Right renal pelvis (tissue), 4 donors: ENCODE measurements at places on chromosomes 13 and 19. TPM values are rescaled to one million over a fixed set of nuclear protein-coding genes. Genes with fewer than 3 reads are reported as not detected.

DNA sequence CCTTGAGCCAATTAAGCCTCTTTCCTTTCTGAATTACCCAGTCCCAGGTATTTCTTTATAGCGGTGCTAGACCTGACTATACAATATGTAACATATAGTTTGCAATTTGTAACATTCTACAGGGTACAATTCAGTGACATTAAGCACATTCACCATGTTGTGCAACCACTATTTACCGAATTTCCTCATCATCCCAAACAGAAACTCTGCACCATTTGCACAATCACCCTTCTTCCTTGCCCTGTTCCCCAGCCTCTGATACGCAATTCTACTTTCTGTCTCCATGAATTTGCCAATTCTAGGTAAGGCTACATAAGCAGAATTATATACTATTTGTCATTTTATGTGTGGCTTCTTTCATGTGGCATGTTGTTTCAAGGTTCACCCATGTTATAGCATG is 13.7 kb upstream of the SIGLEC10 start:
- no peak for DNase-seq

- no peak for DNase-seq
Observed at GRCh38 chr19:9862938-9863337, 27.8 kb downstream of the PIN1 start.

DNA sequence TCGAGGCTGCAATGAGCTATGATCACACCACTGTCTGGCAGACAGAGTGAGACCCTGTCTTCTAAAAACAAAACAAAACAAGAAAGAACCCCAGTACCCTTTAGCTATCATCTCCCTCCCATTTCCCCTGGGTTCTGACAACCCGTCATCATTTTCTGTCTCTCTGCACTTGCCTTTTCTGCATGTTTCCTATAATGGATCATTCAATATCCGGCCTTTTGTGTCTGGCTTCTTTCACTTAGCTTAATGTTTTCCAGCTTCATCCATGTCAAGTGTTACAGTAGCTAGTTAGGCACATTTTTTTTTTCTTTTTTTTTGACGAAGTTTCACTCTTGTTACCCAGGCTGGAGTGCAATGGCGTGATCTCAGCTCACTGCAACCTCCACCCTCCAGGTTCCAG is 16.5 kb downstream of the AP2S1 start:
- no peak for DNase-seq

DNA sequence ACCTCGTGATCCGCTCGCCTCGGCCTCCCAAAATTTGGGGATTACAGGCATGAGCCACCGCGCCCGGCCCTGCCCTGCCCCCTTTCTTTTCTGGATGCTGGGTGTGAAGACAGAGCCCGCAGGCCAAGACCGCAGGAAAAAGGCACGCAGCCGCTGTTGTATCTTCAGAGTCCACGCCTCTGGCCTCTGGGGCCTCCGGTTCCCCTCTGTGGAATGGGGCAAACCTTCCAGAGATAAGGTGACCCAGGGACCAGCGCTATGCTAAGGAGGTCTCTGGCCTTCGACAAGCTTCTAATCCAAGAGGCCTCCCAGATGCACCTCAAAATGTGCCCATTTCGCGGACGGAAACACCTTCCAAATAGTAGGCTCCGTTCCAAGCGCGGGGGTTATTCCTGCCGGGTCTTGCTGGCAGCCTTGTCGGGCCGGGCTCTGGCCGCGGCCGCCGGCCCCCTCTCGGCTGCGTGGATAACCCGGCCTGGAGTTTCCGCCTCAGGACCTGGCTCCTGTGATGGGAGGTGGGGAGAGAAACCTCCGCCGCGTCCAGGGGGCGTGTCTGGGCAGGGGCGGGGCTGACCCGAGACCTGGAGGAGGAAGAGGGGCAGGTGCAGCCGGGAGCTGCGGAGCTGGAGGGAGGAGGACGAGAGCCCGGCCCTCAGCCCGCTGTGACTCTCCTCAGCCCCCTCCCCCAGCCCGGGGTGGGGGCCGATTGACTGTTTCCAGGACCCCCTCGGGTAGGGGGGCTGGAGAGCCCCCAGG is 13.1 kb downstream of the TJP3 start:
- peak; percentile 67 for DNase-seq

- no peak for DNase-seq
Observed at GRCh38 chr13:82720986-82721385, 1161.3 kb downstream of the SLITRK1 start.

DNA sequence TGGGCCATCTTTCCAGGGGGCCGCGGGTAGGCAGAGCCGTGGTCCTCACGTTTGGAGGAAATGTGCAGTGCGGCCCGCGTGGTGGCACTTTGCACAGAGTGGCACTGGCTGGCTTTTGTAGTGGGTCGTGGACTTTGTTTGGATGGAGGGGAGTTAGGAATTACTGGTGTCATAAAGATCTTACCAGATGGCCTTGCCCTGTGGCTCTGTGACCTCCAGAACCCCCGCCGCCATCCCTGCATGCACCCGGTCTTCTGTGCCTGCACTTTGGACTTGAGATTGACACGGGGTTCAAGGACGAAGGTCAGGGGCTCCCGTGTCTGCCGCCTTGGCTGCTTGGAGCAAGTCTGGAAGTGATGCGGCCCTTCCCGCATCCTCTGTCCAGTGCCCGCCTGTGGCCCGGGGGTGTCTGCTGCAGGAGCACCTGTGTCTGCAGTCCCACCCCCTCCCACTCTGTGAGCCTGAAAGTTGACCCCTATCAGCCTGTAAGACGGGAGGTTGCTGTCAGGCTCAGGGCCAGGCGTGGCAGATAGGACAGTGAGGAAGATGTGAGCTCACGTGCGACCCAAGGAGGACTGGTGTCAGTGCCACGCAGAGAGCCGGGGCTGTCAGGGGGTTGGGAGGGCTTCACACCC is 2.2 kb downstream of the GNA11 start:
- DNase-seq: no peak

DNA sequence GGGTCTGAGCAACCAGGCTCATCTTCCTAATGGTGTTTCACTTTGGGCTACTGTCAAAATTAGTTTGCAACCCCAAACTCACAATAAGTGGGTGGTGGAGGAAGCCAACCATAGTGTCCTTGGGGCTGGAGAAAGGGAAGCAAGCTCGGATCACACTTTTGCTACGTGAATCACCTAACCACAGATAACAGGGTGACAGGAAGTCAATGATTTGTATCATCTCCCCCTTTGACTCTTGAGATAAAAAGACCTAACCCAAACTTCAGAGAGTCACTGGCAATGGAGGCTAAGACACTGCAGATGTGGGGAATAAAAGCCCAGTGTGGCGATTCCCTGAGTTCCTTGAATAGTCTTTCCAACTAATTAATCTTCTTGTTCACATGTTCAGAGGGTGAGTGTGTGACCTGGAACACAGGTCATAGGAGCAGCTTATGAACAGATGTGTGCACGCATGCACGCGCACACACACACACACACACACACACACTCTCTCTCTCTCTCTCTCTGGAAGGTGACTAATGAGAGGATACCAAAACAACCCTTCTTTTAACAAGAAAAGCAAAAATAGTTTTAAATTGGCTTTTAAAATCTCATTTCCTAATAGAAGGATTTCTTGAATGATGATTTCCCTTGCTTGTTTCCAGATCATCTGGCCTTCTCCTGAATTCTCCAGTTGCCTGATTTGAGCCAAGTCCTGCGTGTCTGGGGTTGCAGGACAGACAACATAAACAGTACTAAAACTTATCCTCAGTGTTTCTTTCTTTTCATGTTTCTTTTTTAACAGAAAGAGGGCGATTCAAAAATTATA is 21.2 kb upstream of the DOCK9 start:
- DNase-seq: no peak

DNA sequence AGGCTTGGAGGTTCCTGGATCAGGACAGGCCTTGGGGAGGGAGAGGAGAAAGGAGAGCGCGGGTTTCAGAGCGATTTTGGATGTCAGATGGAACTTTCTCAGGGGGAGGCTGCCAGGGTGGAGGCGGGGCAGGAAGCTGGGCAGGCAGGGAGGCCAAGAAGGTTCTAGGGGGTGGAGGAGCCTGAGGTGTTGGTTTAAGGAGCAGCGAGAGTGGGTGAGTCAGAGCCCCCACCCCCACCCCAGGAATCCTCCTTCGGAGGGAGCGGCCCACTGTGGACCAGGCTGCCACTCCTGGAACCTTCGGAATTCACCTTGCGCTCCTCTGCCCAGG is 15.9 kb upstream of the NOP53 start:
- no peak for DNase-seq

DNA sequence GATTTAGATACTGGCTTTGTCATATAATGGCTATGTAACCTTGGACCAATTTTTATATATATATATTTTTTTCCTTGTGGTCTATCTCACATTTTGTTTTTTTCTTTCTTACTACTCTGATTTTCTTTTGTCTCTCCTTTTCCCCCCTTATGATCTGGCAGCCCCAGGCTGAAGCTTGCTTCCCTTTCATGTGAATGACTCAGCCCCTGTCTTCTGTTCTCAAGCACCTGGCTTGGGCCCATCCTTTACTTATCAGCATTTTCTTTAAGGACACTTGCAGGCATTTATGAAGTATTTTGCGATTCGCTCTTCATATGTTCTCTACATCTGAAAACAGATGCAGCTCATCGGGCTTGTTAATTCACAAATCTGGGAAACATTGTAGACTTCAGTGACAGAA is 163.6 kb downstream of the SPRY2 start:
- DNase-seq: no peak

GRCh38 chr19:48506138-48506733 is 5.4 kb downstream of the LMTK3 start:
- no peak for DNase-seq

- DNase-seq: no peak
Observed at GRCh38 chr13:98144801-98145350, 2.0 kb downstream of the FARP1 start.

GRCh38 chr19:47353307-47353712 is 4.2 kb downstream of the DHX34 start:
- DNase-seq: no peak

DNA sequence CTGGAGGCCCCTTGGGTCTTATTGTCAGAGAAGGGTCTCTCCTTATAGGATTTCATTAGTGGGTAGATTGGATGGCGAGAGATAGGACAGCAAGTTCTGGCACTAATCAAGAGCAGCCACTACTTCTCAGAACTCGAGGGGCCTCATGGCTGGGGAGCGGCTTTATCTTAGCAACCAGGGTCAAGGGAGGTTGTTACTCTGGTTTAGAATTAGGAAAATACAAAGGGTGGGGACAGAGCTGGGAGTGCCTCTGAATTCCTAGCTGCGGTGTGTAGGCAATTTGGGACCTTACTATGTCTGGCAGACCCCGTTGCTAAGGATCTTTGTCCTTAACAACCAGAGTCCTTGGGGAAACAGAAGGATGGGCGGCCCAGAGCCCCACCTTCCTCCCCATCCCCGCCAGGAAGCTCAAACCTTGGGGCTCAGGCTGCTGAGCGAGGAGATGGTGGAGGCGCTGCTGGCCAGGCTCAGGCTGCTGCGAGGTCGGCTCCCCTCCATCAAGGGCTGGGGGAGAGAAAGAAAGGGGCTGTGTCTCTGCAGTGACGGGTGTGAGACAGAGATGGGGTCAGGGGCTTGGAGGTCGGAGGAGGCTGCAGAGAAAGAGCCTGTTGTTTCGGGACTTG is 1.2 kb downstream of the PLEKHA4 start:
- DNase-seq: peak; percentile 28

GRCh38 chr13:82294226-82294625 is 1588.0 kb downstream of the SLITRK1 start:
- DNase-seq: no peak

- no peak for DNase-seq
Observed at GRCh38 chr13:29679396-29680053, 84.0 kb upstream of the SLC7A1 start.

DNA sequence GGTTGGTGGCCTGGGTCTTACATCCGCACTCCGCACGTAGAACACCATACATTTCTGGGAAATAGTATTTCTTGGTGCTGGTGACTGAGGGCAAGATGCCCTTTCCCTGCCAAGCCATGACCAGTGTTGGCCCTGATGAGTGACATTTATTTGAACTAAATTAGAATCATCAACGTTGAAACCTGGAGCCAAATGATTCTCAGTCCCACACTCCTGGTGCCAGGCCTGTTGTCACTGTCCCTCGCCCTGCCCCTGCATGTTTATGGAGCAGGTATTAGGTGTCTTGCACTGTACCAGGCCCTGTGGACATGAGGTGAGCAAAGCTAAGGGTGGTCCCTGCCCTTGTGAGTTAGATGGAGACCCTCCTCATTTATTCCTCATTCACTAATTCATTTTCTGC is 5.8 kb downstream of the CHST8 start:
- no peak for DNase-seq

DNA sequence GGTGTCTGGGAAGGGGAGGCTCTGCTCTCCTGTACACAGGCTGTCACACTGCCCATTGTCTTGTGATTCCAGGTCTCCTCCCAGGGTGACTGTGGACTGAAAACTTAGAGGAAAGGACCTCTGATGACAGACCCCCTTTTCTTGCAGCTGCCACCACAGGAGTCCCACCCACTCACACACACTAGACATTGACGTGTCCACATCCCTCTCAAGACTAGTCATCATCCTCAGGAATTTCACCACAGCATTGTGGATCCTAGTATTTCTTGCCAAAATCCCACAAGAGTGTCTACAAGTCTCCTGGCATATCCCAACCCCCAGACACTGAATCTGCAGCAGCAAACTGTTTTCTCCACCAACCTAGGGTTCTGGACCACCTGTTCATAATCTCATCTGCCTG is 5.3 kb downstream of the ZNF85 start:
- DNase-seq: no peak

- DNase-seq: no peak
Observed at GRCh38 chr13:40039061-40039460, 383.6 kb downstream of the COG6 start.

DNA sequence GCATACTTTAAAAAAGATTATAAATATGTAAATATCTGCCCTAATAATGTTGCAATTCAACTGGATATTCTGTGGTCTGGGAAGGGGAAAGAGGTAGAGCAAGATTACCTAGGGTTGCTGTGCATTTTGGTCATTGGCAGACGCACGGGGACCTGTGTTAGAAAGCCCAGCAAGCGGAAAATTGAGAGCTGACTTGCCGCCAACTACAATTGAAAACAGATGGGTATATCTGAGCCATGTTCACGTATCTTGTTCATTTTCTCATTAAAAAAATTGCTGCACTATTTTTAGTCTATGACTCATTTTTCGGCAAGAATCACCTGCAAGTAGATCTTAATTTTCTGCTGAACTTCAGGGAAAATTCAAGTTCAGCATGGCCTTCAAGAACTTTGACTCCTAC is 308.5 kb upstream of the TMTC4 start:
- no peak for DNase-seq

Gene ZNF829
- 7.4 TPM for polyA plus RNA-seq

Gene SBNO2
- 11.8 TPM for polyA plus RNA-seq

Gene C5AR2
- 0.30 TPM for polyA plus RNA-seq

Gene WDR87
- polyA plus RNA-seq: 0.01 TPM

Gene NLRP4
- not detected for polyA plus RNA-seq
